Pancreas (tissue), 10 donors: ENCODE measurements at places on chromosomes 2 and 18.
A peak's percentile ranks its signal among the peaks of the same experiment; 100 is the strongest.

DNA sequence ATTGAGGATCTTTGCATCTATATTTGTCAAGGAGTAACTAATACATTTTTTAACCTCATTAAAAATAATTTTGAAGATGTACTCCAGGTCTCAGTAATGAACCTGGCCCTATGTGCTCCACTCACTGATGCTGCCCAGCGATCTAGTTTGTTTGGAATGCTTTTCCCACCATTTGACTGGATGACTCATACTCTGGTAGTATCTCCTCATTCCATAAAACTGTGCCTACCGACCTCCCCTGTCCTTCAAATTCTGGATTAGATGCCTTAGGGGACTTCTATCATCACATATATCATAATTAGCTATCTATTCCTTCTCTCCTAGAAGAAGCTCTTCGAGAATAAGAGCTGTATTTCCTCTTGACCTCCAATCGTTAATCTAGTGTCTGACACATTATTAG is 83.8 kb downstream of the FAM117B start:
- no peak for DNase-seq

- DNase-seq, result no peak
Observed at GRCh38 chr2:119422360-119423107, 9.1 kb upstream of the TMEM37 start.

GRCh38 chr18:24414349-24415003 is 12.0 kb upstream of the IMPACT start:
- DNase-seq, result no peak

DNA sequence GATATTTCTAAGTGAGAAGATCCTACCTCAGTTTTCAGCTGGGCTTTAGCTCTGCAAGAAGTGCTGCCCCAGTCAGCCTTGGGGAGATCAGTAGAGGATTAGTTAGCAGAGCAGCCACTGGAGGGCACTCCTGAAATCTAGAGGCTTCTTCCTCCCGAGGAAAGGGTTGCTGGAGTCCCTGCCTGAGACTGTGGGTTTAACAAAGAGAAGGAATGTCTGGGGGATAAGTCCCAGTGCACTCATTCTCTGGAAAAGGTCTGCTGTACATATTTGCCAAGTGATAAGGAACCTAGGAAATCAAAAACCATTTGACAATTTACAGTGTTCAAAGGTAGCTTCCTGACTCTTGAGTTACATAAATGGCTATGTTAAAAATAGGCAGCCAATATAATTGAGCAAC is 207.2 kb downstream of the SLC8A1 start:
- DNase-seq, result peak; percentile 41

GRCh38 chr2:58261209-58261608 is 20.1 kb upstream of the FANCL start:
- no peak for DNase-seq

GRCh38 chr18:76996429-76996828 is 136.2 kb downstream of the MBP start:
- DNase-seq, result no peak

GRCh38 chr2:223475901-223476300 is 126.3 kb downstream of the SCG2 start:
- DNase-seq, result no peak

DNA sequence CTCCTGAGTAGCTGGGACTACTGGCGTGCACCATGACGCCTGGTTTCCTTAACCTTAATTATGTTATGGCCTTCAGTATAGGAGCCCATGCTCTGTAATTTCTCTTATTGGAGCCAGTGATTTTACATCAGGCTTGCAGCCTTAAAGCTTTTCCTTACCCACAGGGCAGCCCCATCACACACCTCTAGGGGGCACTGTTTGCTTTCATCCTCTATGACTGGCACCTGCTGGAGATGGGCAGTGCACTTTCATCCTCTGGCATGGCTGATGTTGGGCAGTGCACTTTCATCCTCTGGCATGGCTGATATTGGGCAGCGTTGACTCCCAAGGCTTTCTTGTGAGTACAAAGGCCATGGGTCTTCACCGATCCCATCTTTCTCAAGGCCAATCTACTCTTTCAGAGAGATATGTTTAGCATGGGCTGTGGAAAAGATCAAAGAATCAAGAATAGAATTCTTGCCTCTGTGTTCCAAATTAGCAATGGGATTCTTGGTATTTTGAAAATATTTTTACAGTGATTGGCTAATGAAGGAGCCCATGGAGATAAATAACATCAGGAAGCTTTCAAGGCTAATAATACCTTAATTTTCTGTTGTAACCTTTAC is 80.7 kb upstream of the MEX3C start:
- no peak for DNase-seq

DNA sequence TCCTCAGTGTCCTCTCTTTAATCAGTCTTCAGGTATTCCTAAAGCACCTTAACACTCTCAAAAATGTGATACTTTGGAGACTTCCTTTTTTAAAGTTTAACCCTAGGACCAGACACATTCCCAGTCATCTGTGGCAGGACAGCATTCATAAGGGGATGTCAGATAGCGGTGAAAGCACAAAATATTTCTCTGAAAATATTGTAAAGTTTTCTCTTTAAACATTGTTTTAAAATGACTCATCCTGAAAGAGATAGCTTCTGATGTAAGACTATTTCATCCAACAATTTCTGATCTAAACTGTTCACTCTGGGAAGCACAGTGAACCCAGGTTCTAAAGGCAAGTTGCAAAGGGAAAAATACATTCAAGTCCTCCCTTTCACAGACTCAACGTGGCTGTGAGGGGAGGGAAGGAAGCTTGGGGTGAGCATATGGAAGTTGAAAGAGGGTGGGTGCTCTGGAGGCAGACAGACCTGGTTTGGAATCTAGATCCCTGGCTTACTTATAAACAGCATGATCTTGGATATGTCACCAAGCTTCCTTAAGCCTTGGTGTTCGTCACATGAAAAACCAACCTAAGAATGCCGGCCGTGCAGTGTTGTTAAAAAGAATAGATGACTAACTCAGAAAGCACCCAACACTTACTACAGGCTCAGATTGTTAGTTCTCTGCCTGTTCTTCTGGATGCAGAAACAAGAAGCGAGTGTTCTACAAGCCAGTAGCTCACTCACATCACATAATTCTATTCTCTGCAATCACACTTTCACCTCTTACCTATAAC is 12.1 kb downstream of the GALNT14 start:
- no peak for DNase-seq

GRCh38 chr2:46471-47345 is at the start of gene FAM110C:
FAM110C (minus strand) TSS chr2:46505; CDS start chr2:46385, 120 bp downstream.
- peak; percentile 95 for DNase-seq

GRCh38 chr2:20397811-20398447 is 47.3 kb upstream of the PUM2 start:
- no peak for DNase-seq

DNA sequence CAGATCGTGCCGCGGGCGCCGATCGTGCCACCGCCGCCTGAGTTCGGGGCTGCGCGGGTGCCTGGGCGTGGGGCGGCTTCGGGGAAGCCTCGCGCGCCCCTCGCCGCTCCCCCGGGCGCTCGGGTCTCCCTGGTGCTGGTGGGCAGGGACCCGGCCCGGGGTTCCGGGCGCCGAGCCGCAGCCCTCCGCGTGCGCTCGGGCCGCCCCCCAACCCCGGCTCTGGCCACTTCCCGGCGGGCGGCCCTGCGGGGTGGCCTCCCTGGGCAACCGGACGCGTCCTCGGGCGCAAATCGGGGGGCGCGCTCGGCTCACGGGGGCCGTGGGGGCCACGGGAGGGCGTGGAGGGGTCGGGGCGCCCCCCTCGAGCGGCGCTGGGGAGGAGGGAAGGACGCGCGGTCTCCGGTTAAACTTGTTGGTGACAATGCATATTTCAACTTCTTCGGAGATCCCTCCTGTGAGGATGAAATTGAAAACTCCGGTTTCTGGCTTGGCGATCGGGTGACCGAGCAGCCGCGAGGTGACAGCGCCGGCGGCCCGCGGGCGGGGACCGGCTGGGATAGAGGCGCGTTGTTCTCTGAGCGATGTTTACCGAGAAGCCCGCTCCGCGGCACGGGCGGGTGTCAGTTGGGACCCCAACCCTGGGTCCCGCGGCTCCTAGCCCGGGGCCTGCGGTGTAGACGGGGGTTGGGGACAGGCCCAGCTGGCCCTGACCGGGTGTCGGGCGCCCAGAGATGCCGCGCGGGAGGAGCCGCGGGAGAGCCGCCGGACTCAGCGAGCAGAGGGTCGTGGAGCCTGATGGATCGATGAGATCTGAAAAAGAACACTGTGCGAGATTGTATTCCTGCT is 676 bp downstream of the SH3BP4 start:
- peak; percentile 61 for DNase-seq

- no peak for DNase-seq
Observed at GRCh38 chr2:196515608-196516007, 123.9 kb upstream of the CCDC150 start.

DNA sequence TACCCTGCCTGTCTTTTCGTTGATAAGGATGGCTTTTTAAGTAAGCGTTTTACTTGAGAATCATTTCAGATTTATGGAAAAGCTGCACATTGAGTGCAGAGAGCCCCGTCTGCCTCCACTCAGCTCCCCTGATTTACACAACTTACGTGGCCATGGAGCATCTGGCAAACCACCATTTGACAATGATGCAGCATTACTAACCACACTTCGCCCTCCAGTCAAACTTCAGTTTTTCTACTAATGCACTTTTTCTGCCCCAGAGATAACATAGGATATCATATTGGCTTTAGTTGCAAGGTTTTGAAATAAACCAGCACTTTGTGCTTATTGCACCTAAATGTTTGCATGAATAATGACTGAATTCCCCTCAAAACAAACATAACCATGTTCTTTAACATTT is 165.1 kb upstream of the TPO start:
- DNase-seq, result no peak

GRCh38 chr18:48982266-48982665 is 31.5 kb upstream of the SMAD7 start:
- no peak for DNase-seq

- no peak for DNase-seq
Observed at GRCh38 chr18:9513971-9514512, 38.7 kb downstream of the RALBP1 start.

DNA sequence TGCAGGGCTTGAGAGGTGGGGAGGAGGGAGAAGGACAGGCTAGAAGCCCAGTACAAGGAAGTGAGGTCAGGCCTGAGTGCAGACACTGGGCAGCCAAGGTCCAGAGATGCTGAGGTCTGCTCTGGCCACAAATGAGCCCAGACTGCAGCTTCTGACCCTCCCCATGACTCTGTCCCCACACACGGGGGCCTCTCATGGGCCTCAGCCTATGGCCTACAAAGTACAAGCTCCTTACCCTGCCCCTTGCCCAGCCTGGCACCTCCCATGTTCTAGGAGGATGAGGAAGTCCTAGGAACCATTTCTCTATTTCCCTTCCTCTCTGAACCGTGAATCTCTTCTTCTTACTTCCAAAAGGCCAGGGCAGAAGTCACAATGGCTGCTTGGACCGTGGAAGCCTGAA is 193.8 kb downstream of the ANKRD30B start:
- DNase-seq, result no peak

DNA sequence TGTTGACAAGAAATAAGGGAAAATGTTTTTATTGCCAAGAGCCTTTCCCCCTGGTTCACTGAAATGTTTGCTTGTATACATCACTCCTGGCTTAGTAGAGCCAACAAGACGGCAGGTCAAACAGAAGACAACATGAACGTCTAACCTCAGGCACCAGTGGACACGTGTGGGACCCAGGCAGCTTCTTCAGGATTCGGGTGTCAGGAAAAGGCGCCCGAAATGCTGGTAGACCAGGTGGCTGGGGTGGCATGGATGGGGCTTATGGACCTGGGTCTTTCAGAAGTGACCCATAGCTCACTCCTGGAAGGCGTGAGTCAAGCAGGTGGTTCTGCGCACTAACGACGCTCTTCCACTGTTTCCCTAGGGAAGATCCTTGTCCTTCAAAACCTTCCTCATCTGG is 23.3 kb upstream of the NFATC1 start:
- DNase-seq, result peak; percentile 20

- DNase-seq, result no peak
Observed at GRCh38 chr18:23504720-23505119, 1.4 kb downstream of the RMC1 start.

GRCh38 chr2:102283996-102284395 is 27.4 kb upstream of the IL1RL1 start:
- no peak for DNase-seq

DNA sequence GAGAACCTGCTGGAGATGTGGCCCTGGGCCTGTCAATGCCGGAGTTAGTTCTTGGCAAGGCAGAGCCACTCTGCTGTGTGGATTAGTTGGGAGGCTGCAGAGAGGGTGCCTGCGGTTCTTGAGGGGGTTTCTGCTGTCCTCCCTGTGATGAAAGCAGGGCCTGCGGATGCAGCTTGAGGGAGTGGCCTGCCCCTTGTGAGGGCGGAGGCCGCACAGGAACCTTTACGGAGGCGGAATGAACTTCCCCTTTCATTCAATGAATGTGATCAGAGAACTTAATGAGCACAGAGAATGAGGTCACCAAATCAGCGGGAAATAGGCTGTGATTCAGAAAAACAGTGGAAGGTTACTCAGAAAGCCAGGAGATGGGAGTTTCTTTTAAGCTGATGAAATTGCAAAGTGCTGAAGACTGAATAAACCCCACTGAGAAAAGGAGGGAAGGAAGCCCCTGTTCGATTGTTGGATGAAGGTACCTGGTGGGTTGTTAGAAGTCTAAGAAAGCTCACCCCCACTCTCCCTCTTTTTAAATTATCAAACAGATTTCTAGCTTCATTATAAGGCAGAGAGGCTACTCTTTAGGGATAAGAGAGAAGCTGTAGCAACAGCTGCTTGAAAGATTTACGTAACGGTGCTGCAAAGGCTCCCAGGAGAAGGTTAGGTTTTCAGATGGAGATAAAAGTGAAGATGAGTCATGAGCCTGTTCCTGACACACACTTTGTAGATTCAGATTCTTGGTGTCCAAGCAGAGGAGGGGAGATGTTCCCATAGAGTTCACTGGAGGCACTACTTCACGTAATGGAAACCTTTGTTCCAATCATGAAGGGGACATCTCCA is 47.4 kb downstream of the VWA3B start:
- no peak for DNase-seq

GRCh38 chr18:36812678-36813077 is 16.1 kb downstream of the TPGS2 start:
- DNase-seq, result no peak

DNA sequence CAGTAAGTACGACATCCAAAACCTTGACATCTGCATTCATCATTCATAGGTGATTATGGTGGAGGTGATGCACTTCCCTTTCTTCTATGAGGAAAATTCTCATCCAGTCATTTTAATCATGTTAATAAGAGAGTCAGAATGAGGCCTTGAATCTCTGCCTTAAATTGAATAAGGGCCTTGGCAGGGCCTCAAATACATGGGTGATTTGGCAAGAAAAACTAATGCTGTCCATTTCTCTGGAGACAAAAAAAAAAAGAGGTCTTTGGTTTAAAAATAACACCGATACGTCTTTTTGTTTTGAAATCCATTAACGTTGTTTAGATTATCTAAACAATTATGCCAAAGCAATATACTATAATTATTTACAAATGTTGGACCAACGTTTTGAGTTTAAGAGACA is 8.1 kb downstream of the COLEC12 start:
- DNase-seq, result no peak
